ENCODE measurements at places on chromosomes 4 and X. TPM values are rescaled to one million over a fixed set of nuclear protein-coding genes. Genes with fewer than 3 reads are reported as not detected.

RASSF6 gene
- not detected for total RNA-seq

FATE1 gene
- not detected for total RNA-seq

F11 gene
- total RNA-seq = not detected

HMGN5 gene
- 5.8 TPM for total RNA-seq

CXXC4 gene
- total RNA-seq = not detected

TRIM61 gene
- total RNA-seq = 1.1 TPM

USP17L10 gene
- total RNA-seq = not detected

TRIM2 gene
- total RNA-seq = 4.4 TPM

PPEF2 gene
- 0.54 TPM for total RNA-seq

GAGE1 gene
- not detected for total RNA-seq

NPY2R gene
- total RNA-seq = not detected

NDP gene
- not detected for total RNA-seq

DCAF8L2 gene
- total RNA-seq = not detected

PORCN gene
- total RNA-seq = 11.8 TPM

AASDH gene
- 8.8 TPM for total RNA-seq

CT83 gene
- not detected for total RNA-seq

KCND1 gene
- 4.9 TPM for total RNA-seq

MAOB gene
- total RNA-seq = not detected

ABCG2 gene
- not detected for total RNA-seq

PNMA3 gene
- total RNA-seq = 3.3 TPM

ING2 gene
- 18.8 TPM for total RNA-seq

SRPX gene
- total RNA-seq = not detected

PABPC1L2B gene
- not detected for total RNA-seq

UGT2B7 gene
- not detected for total RNA-seq

EXOSC9 gene
- 66.3 TPM for total RNA-seq

RNF128 gene
- total RNA-seq = not detected

SMIM31 gene
- total RNA-seq = not detected

BEND2 gene
- total RNA-seq = not detected

SLC9A7 gene
- total RNA-seq = 13.5 TPM

EDA gene
- 3.6 TPM for total RNA-seq

SSX1 gene
- total RNA-seq = not detected

SPANXC gene
- not detected for total RNA-seq

MAGEE2 gene
- total RNA-seq = not detected

ZBTB49 gene
- total RNA-seq = 6.0 TPM

RPL36A gene
- total RNA-seq = 236 TPM

NHSL2 gene
- 0.19 TPM for total RNA-seq

MAGEB2 gene
- not detected for total RNA-seq

NEXMIF gene
- 2.1 TPM for total RNA-seq

NLGN4X gene
- total RNA-seq = 1.1 TPM

DCHS2 gene
- not detected for total RNA-seq

ZAR1 gene
- not detected for total RNA-seq

GLRB gene
- not detected for total RNA-seq

PIR gene
- total RNA-seq = 4.7 TPM

OPHN1 gene
- not detected for total RNA-seq

XAGE1A gene
- not detected for total RNA-seq

SUPT20HL2 gene
- total RNA-seq = not detected

COL4A5 gene
- total RNA-seq = not detected

SSX4B gene
- not detected for total RNA-seq

FGFR3 gene
- total RNA-seq = not detected

PCYT1B gene
- total RNA-seq = 1.0 TPM

EGF gene
- not detected for total RNA-seq

NEIL3 gene
- 18.7 TPM for total RNA-seq

OPRPN gene
- not detected for total RNA-seq

FAM47E gene
- total RNA-seq = not detected

All from activated naive CD4-positive, alpha-beta T cell treated with anti-CD3 and anti-CD28 coated beads, Interleukin-2, amount 50 U/mL, for 72 hours (primary cell).